OCI-M1 (cell line): ENCODE measurements at places on chromosomes 13 and 19.

- no peak for DNase-seq
Observed at GRCh38 chr13:99509479-99509878, 8.2 kb downstream of the TM9SF2 start.

- DNase-seq = peak; percentile 99
Observed at GRCh38 chr19:13839130-13839937, 37.6 kb upstream of the NANOS3 start.

DNA sequence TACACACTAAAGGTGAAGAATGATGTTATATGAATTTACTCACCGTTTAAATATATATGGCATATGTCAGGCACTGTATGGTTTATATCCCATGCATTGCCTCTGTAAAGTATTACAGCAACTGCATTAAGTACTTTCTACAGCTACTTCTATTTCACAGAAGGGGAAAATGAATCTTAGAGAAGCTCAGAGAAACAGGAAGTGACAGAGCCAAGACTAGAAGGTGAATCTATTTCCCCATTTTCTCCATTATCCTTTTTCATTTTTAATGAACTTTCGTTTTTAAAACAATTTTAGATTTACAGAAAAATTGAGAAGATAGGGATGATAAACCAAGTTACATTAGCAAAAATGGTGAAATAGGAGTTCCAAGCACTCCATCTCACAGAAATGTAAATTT, 863.3 kb downstream of the UQCRFS1 start:
- peak; percentile 60 for DNase-seq

DNA sequence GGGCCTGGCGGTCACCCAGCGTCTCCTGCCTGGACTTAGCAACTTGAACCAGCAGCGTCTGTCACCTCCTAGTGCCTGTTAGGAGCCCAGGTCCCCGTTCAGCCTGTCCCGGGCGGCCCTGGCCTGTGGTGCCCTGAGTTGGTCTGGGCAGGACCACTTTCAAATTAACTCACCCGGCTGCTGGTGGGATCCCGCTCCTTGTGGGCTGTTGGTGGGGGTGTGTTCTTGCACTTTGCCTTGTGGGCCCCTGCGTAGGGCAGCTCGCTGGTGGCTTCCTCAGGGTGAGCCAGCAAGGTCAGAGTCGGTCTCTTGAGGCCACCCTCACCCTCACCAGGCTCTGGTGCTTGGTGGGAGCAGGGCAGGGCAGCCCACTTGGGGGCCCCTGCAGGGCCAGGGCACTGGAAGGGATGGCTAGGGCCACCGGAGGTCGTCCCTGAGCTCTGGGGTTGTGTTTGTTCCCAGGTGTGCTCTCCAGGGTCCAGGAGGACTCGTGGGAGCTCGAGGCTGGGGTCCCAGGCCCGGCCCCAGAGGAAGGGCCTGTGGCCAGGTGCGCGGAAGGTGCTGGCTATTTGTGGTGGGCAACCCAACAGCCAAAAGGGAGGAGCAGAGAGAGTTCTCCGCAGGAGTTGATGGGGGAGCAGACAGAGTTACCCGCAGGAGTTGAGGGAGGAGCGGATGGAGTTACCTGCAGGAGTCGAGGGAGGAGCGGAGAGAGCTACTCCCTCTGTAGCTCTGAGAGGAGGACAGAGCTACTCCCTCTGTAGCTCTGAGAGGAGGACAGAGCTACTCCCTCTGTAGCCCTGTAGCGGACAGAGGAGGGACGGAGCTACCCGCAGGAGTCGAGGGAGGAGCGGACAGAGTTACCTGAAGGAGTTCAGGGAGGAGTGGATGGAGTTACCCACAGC, 16.9 kb downstream of the TFDP1 start:
- DNase-seq = no peak

DNA sequence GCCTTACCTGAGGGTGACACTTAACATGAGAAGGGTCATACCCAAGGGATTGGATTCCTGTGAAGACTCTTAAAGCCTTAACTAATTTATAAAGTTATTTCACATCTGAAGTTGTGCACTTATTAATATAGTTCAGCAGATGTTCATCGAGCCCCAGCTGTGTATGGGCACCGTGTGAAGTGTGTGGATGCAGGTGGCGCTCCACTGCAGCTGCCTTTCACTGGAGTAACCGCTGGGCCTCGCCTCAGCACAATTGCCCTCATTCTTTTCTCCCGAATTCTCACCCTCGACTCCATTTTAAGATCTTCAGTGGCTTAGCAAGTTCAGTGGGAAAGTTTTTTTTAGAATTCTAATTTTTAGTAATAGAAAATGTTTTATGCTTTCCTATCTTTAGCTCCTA, 66.2 kb downstream of the DPY19L3 start:
- no peak for DNase-seq

GRCh38 chr13:67946131-67946530, 716.0 kb upstream of the PCDH9 start:
- peak; percentile 19 for DNase-seq

GRCh38 chr13:76991796-76992547, at the start of gene CLN5:
TSS of gene CLN5 (plus strand) at chr13:76992081. CDS start at chr13:76992099, 18 bp downstream.
- DNase-seq = peak; percentile 96

- DNase-seq = peak; percentile 39
Observed at GRCh38 chr13:49060678-49061387, 85.1 kb downstream of the FNDC3A start.

GRCh38 chr19:17565611-17566010, 10.2 kb downstream of the COLGALT1 start:
- no peak for DNase-seq

- no peak for DNase-seq
Observed at GRCh38 chr13:59914556-59914955, 249.2 kb downstream of the DIAPH3 start.

DNA sequence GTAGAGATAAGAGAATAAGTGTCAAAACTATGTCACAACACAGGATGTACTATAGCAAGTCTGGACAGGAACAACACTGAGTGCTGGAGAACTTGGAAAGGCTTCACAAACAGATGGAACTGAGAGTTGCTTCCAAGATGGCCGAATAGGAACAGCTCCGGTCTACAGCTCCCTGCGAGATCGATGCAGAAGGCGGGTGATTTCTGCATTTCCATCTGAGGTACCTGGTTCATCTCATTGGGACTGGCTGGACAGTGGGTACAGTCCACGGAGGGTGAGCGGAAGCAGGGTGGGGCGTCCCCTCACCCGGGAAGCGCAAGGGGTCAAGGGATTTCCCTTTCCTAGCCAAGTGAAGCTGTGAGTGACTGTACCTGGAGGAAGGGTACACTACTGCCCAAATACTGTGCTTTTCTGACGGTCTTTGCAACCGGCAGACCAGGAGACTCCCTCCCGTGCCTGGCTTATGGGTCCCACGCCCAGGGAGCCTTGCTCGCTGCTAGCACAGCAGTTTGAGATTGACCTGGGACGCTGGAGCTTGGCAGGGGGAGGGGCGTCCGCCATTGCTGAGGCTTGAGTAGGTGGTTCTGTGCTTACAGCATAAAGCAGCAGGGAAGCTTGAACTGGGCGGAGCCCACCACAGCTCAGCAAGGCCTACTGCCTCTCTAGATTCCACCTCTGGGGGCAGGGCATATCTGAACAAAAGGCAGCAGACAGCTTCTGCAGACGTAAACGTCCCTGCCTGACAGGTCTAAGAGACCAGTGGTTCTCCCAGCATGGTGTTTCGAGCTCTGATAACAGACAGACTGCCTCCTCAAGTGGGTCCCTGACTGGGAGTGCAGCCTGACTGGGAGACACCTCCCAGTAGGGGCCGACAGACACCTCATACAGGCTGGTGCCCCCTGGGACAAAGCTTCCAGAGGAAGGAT, 46.0 kb downstream of the USP12 start:
- no peak for DNase-seq

- DNase-seq = no peak
Observed at GRCh38 chr19:17848595-17849292, 962 bp upstream of the JAK3 start.

DNA sequence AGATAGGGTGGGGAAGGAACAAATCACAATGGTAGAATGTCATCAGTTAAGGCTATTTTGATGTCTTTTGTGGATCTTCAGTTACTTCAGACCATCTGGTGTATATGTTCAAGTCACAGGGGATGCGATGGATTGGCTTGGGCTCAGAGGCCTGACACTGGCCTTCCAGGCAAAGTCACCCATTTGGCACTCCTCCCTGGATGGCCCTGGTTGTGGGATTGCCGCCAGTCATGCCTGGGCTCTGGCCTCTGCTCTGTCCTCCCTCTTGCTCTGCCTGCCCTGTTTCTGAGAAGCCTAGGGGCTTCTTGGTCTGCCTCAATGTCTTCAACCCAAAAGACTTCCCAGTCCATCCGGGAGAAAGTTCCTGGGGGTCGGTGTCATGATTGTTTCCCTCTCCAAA, 50.2 kb downstream of the ZNF146 start:
- no peak for DNase-seq

DNA sequence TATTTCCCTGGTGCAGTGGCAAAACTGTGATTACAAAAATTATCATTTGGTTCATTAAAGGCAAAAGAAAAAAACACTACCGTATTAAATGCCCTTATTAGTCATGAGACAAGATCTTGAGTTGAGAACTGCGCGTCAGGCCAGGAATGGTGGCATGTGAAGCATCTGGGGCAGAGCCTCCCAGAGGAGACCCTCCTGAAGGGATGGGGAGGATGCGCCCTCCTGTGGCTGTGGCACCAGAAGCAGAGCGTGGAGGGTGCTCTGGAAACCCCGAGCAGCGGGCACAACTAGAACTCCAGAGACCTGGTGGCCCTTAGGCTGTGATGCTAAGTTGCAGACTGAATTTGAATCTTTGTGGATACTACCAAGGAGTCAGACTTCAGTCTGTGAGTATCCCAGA, 11.5 kb downstream of the CUL4A start:
- DNase-seq = no peak

DNA sequence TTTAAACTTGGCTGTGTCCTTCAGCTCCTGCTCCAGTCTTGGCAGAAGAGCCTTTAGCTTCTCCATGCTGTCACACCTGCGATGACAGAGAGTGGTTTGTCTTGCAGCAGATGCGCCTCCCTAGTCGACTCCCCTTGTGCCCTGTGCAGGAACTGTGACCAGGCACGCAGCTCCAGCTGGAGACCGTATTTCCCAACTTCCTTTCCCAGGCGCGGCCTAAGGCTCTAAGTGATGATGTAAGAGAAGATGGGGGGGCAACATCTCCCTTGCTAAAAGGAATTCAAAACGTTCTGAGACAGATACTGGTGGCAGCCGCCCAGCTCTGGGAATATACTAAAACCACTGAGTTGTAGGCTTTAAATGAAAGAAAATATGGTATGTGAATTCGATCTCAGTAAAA, 16.3 kb downstream of the DCUN1D2 start:
- no peak for DNase-seq

- DNase-seq = no peak
Observed at GRCh38 chr19:41638641-41639081, 11.8 kb upstream of the CEACAM4 start.

GRCh38 chr13:22187329-22187728, 516.5 kb downstream of the FGF9 start:
- DNase-seq = no peak

DNA sequence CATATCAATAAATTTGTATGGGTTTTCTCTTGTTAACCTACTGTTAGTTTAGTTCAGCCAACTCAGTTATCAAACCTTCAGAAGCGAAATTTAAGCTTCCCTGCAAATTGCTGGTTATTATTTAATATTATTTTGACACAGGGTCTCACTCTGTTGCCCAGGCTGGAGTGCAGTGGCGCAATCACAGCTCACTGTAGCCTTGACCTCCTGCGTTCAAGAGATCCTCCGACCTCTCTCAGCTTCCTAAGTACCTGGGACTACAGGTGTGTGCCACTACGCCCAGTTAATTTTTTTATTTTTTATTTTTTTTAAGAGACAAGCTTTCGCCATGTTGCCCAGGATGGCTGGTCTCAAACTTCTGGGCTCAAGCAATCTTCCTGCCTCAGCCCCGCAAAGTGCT, 6.2 kb downstream of the CAB39L start:
- DNase-seq = no peak

DNA sequence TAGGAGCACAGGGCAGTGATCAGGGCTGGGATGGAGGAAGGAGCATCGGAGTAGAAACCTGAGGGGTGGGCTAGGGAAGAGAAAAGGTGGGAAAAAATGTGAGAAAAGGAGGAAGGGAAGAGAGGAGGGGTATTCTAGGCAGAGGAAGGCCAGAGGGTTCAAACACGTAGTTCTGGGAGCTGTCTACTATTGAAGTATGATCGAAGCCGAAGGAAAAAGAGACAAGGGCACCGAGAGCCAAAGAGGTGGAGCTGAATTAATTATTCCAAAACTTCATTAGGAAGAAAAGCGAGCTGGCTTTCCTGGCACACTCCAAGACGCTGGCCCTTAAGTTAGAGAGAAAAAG, 7.8 kb downstream of the DLL3 start:
- DNase-seq = no peak

DNA sequence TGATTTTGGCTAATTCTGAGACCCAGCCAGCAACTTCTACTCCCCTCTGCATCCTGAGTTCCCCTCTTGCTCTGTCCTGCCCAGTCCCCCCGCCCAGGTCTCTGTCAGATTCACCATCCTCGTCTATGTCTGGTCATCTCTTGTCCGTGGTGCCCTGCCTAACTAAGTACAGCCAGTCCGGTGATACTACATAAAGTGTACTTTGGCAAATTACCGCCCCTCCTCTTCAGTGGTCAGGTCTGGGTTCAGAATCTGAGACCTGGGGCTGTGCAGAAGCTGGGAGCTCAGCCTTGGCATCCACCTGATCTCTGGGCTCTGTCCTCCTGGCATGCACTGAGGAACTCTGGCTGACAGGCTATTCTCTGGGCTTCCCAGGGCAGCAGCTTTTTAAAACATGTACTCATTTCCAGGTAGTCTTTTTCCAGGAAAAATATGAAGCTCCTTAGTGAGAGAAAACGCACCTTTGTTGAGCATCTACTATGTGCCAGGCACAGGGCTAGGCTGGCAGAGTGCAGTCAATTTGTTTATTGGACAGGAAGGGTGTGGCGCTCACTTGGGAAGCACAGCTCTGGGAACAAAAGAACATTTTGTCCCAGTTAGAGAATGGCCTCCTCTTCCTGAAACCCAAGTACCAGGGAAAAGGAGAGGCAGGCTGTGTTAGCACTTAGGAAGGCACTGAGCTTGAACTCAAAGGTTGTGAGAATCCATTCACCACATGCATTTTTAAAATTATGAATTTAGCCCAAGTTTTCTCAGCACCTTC, 88.9 kb downstream of the TSHZ3 start:
- DNase-seq = no peak

DNA sequence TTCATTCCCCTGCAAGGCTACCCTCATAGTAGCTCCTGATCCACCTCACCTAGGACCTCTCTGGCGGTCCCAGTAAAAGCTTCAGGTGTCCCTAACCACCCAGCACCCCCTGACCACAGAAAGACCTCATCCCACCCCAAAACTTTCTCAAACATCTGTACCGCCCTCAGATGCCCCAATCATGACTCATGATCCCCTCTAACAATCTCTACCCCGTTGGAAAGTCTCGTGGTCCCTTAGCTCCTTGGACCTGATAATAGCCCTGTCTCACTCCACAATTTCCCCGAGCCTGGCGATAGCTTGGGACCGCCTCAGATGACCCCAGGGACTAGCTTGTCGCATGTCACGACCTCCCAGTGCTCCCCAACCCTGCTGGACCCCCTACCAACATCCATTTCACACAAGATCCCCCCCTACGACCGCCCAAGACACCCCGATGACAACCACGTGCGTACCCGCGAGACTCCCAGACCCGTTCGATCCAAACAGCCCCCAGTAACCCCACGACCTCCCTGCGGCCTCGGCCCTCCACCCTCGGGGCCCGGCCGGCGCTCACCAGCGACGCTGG, 450 bp downstream of the NDUFA11 start:
- peak; percentile 38 for DNase-seq

GRCh38 chr13:108769213-108770070, 140.0 kb downstream of the MYO16 start:
- peak; percentile 97 for DNase-seq
